Activated CD4-positive, alpha-beta T cell treated with anti-CD3 and anti-CD28 coated beads for 36 hours (primary cell): ENCODE measurements at places on chromosomes 2 and 18. TPM values are rescaled to one million over a fixed set of nuclear protein-coding genes. Genes with fewer than 3 reads are reported as not detected.

DNA sequence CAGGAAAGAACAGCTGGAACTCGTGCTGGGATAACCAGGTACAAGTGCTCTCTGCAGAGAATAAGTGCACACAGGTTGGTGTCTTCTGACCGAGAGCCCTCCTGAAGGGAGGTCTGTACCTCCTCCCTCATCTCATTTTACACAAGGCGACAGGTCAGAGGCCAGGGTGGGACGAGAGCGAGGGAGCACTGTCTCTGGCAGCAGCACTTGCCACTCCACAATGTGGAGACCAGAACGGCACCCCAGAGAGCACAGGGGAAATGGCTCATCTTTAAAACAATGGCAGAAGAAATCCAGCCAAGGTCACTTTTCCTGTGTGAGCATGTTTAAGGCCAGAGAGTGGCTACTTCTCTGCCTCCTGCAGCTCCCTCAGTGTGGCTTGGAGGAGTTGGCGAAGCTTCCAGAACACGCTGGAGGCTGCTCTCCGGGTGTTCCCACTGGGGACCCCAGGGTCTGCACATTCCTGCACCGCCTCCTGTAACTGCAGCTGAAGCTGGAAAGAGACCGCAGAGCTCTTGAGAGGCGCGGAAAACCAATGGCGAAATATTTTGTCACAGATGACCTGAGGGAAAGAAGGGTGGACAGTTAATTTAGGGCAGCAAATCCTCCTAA lies 20.8 kb downstream of the DIPK1C start:
- no peak for DNase-seq
- H3K4me1 ChIP-seq, result no peaks in the 10 kb centered on the region
- H3K36me3 ChIP-seq, result no peaks in the 10 kb centered on the region
- no peak overlapping the region for H3K27ac ChIP-seq
- no peak overlapping the region for H3K4me3 ChIP-seq

The DSG4 gene
- total RNA-seq, result not detected

The HTR2B gene
- total RNA-seq, result 0.11 TPM

DNA sequence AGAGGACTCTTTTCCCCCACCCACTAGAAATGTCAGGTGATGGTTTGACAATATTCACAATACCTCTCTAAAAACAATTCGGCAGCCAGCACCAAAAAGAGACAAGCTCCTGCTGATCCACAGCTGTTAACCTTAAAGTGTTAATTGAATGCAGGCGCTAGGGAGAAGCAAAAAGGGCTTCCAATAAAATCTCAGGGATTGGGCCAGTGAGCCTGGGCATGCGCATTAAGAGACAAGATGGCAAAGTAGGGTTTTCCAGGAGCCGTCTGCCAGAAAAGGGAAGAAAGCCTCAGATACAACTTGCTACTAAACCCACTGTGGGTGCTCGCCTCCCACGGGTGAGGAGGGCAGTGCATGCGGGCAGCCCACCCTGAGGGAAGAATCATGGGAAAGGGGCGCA lies 98.8 kb downstream of the HS6ST1 start:
- no peak overlapping the region for H3K4me3 ChIP-seq
- H3K36me3 ChIP-seq, result no peaks in the 10 kb centered on the region
- DNase-seq, result no peak
- peaks cover 17% of the 10 kb centered on the region for H3K4me1 ChIP-seq
- no peak overlapping the region for H3K27ac ChIP-seq
- no peaks in the 10 kb centered on the region for H3K27me3 ChIP-seq

DNA sequence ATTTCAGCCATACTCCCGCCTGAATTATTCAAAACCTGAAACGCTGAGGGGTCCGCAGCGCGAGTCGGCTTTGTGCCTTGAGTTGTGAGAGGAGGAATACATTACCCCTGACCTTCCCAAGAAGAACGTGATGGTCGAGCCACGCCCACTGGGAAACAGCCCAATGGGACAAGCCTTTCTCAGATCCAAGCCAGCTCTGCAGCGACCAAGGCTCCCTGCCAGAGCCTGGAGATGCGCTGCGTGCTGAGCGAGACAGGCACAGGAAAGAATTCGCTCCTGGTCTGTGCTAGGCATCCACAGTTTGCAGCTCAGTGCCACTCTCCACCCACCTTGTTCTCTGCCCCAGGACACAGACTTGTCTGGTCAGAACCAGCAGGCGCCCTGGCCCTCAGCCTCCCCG lies 74.1 kb upstream of the GLI2 start:
- peaks cover 14% of the 10 kb centered on the region for H3K27me3 ChIP-seq
- H3K4me1 ChIP-seq, result no peaks in the 10 kb centered on the region
- no peak overlapping the region for H3K4me3 ChIP-seq

- H3K27ac ChIP-seq, result no peak overlapping the region
- no peaks in the 10 kb centered on the region for H3K36me3 ChIP-seq
- H3K4me3 ChIP-seq, result no peak overlapping the region
- H3K4me1 ChIP-seq, result peaks cover 6% of the 10 kb centered on the region
- DNase-seq, result peak; percentile 78
Measured at GRCh38 chr2:75640621-75641121, 5.9 kb upstream of the MRPL19 start.

The ROCK1 gene
- total RNA-seq, result 55.5 TPM

DNA sequence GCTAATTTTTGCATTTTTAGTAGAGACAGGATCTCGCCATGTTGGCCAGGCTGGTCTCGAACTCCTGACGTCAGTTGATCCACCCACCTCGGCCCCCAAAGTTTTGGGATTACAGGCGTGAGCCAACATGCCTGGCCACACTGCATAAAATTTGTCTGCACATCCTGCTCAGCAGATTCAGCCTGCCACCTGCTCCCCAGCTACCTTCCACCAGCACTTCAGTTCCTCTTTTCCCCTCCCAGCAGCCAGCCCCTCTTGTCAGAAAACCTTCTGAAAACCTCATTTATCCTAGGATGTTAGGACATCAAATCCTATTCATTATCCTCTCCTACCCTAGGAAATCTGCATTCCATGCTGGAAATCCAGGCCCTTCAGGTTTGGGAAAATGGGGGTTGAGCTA lies 99.4 kb upstream of the STPG4 start:
- no peaks in the 10 kb centered on the region for H3K36me3 ChIP-seq
- no peak overlapping the region for H3K4me3 ChIP-seq
- no peak for DNase-seq
- no peaks in the 10 kb centered on the region for H3K4me1 ChIP-seq
- H3K27me3 ChIP-seq, result no peaks in the 10 kb centered on the region
- no peak overlapping the region for H3K27ac ChIP-seq

- no peak overlapping the region for H3K4me3 ChIP-seq
- H3K27ac ChIP-seq, result no peak overlapping the region
- no peaks in the 10 kb centered on the region for H3K27me3 ChIP-seq
- H3K36me3 ChIP-seq, result peaks cover 6% of the 10 kb centered on the region
- DNase-seq, result no peak
- H3K4me1 ChIP-seq, result no peaks in the 10 kb centered on the region
Measured at GRCh38 chr2:239087046-239087710, 239.3 kb downstream of the TWIST2 start.

DNA sequence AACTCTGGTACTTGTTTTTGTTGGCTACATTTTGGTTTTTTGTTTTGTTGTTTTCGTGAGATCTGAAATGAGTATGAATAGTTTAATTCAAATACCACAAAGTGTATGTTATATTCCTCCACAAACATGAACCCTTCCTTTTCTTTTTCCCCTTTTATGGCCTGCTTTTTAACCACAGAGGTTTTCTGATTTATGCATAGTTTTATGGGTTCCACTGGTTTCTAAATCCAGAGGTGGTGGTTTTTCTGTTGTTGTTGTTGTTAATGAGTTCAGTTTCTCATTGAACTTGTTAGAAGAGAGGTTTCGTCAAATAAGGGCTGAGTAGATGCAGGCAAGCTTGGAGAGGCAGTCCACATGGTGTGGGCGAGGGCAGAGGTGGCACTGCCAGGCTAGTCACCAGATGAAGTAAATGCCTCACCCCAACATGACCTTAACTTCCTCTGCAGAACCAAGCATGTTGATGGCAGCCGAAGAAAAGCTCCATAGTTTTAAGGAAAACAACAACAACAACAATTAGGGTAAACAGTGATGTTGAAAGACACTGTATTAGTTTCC lies 72.5 kb downstream of the RIF1 start:
- peaks cover 74% of the 10 kb centered on the region for H3K36me3 ChIP-seq
- H3K27ac ChIP-seq, result peak overlapping the region; percentile 68
- no peak overlapping the region for H3K4me3 ChIP-seq
- DNase-seq, result peak; percentile 36
- no peaks in the 10 kb centered on the region for H3K27me3 ChIP-seq

The CNTNAP5 gene
- not detected for total RNA-seq

DNA sequence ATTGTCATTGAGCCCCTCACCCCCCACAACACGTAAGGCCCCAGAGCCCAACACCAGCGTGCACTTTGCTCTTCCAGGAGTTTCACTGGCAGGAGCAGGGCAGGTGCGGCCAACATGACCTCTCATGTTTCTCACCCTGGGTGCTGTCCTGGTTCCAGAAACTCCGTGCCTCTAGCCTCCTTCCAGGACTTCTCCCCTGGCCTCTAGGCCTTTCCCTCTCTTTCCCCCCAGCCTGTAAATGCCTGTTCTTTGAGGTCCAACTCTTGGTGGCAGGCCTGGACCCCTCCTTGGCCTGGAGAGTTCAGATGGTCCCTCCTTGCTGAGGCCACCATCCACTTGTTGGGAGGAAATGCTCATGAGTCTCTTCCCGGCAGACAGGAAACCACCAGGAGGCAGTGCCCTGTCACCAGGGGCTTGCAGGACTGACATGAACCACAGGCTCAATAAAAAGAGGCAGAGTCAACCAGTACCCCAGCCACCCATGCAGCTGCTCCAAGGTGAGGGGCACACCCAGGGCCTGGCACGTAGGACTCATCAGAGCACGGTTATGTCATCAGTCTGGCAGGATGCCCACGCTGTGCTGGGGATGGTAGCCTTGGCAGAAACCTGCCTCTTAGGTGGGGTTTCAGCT lies 1.5 kb downstream of the MALL start:
- no peaks in the 10 kb centered on the region for H3K36me3 ChIP-seq
- H3K4me1 ChIP-seq, result peaks cover 16% of the 10 kb centered on the region
- no peak overlapping the region for H3K4me3 ChIP-seq

The HJURP gene
- total RNA-seq, result 94.6 TPM

DNA sequence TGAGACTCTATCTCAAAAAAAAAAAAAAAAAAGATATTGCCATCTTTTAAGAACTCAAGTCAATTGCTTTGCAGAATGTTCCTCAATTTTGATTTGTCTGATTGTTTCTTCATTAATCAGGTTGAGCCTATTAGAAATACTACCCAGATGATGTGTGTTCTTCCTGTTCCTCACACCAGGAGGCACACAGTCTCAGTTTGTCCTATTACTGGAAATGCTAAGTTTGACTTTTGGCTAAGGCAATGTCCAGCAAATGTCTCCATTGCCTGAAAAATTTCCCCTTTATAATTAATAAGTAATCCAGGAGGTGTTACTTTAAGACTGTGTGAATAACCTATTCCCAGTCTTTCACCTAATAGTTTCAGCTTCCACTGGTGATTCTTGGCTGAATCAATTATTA lies 28.4 kb downstream of the BOLA3 start:
- H3K36me3 ChIP-seq, result peaks cover 15% of the 10 kb centered on the region
- DNase-seq, result no peak
- peaks cover 7% of the 10 kb centered on the region for H3K4me1 ChIP-seq

The ASXL3 gene
- not detected for total RNA-seq

The CYP27C1 gene
- total RNA-seq, result not detected

GRCh38 chr2:118670838-118671237 lies 176.6 kb downstream of the EN1 start:
- peaks cover 4% of the 10 kb centered on the region for H3K27me3 ChIP-seq
- DNase-seq, result no peak
- no peaks in the 10 kb centered on the region for H3K36me3 ChIP-seq
- H3K27ac ChIP-seq, result no peak overlapping the region
- H3K4me1 ChIP-seq, result no peaks in the 10 kb centered on the region

DNA sequence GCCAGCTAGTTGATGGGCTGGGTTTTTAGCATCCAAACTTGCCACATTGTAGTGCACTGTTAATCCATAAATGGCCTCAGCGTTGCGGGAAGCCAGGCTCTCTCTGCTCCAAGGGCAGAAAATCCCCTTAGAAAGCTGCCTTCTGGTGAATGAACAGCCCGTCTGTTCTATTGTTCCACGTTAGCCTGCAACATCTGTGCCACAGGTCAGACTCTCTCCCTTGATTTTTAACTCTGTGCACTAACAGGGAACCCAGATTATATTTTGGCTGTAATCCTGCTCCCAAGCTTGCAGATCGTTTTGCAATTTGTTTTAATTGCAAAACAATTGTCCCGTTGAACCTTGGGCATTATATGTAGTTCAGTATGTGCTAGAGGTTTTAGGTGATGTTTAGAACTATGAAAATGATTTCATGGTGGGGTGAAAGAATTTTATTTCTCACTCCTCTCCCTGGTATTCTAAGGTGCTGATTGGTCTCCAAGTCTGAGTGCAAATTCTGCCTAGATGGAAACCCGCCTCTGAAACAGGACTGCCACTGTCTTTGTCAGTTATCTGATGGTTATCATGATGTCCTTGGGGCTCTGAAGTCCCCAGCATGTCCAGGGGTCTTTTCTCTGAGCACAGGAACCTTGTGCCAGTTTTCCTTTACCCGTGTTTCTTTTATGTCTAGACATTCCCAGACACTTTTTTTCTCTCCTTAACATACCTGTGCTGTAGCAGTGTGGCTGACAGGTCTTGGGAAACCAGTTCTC lies 106.6 kb downstream of the MAP4K4 start:
- H3K36me3 ChIP-seq, result peaks cover 13% of the 10 kb centered on the region
- DNase-seq, result no peak
- H3K4me1 ChIP-seq, result peaks cover 67% of the 10 kb centered on the region
- no peak overlapping the region for H3K27ac ChIP-seq
- no peak overlapping the region for H3K4me3 ChIP-seq
- no peaks in the 10 kb centered on the region for H3K27me3 ChIP-seq

The IL36RN gene
- not detected for total RNA-seq
